Stimulated activated CD4-positive, alpha-beta T cell treated with anti-CD3 and anti-CD28 coated beads, Interleukin-12 subunit alpha, Interleukin-12 subunit beta, amount 100 ng/mL, for 48 hours (primary cell): ENCODE measurements at places on chromosomes 16 and 17.

GRCh38 chr17:68634345-68634876 is 33.2 kb upstream of the FAM20A start:
- DNase-seq: no peak

- no peak for DNase-seq
Observed at GRCh38 chr17:66661411-66662256, 173.3 kb upstream of the CACNG5 start.

- DNase-seq: no peak
Observed at GRCh38 chr17:4487820-4488716, 10.6 kb upstream of the SPNS2 start.

DNA sequence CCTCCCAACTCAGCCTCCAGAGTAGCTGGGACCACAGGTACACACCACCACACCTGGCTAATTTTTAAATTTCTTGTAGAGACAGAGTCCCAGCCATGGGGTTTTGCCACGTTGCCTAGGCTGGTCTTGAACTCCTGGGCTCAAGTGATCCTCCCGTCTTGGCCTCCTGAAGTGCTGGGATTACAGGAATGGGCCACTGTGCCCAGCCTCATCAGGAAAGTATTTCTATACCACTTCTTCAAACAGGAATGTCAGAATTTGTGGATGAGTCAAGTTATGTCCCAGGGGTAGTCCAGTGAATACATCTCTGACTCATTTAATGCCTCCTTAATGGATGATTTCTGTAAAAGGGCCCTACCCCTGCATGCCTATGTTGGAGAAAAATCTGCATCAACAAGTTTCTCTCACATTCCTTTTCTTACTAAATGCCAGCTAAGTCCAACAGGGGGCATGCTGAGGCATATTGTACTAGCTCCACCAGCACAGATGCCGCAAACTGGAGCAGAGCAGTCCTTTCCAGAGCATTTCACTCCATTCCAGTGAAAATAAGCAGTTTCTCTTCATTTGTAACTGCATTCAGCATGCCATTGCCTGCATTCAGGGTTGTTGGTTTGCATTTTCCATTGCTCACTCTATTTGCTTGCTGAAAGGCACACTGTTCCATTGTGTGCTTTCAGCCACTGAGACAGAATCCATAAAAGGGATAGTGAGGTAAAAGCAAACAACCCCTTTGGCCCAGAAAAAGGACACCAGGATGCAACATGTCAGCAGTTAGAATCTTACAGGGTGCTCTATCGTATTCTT is 5.3 kb upstream of the CAVIN1 start:
- no peak for DNase-seq

DNA sequence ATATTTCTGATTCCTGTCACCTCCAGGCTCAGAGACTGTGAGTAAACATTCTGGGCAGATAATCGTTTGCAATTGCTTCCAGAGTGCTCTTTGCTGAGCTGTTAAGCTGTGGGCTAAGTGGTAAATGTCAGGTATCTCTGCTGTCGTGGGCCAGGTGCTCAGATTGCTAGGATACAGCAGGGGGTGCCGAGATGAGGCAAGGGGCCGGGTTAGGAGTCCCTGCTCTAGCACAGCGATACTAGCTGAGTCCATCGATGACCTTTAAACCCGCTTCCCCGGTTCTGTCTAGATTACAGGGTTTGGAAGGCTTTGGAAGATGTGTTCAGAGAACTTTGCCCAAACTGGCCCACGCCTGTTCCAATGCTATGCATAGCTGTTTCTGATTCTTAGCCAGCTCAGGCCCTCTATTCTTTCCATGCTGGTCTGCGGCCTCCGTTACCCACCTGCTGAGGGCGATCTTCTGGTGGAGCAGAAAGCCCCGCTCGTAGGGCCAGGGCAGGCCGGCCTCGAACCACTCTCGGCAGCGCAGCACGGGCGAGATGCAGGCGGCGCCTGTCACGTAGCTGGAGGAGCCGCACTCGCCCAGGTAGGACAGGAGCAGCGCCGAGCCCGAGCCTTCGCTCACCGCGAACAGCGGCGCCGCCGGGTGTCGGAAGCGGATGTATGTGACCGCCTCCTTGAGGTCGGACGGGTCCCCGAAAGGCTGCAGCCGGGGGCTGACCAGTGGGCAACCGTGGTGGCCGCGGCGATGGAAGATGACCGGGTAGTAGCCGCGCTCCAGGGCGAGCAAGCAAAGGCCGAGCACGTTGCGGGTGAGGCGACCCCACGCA is 979 bp downstream of the ABHD15 start:
- DNase-seq: peak; percentile 37

DNA sequence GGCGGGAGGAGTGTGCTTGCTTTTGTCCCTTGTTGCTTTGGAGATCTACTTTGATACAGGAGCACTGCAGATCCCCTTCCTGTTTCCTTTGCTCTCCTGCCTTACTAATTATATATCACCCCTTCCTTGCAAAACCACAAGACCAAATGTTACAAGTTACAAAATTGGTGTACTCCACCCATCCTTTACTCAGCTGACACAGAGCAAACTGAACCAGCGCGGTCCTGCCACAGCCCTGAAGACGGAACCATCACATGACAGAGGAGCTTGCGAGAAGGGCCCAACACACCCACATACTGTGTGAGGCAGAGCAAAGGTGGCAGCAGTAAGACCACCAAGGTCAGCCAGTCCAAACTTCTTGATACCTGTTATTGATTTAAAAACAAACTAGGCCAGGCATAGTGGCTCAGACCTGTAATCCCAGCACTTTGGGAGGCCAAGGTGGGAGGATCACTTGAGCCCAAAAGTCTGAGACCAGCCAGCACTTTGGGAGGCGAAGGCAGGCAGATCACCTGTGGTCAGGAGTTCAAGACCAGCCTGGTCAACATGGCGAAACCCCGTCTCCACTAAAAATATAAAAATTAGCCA is 33.2 kb downstream of the CYTH1 start:
- peak; percentile 58 for DNase-seq

DNA sequence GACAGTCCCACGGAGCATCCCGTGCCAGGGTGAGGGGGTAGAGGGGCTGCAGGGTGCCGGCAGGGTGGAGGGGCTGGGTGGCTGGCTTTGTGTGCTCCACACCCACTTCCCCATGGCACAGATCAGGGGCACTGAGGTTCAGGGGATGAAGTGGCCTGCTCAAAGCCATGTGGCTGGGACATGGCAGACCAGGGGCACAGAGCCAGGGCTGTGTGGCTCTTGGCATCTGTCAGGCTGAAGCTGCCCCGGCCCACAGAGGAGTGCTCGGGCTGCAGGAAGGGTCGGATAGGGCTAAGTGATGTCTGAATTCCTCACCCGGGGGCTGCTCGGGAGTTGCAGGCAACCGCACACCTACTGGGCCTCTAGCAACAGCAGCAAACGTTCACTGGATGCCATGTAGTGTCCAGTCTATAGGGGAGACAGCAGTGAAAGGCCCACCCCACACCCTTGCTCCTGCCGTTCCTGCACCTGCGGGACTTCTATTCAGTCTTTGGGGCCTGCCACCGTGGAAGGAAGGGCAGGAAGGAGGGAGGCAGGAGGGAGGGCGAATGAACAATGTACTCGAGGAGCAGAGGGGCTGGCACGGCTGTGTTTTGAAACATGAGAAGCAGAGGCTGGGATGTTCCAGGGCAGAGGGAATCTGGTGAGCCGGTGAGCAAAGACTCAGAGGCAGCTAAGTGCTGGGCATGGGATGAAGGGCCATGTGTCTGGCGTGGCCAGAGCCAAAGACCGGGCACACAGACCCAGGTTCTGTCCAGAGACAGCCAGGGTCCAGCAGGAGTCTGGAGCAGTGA is 15.1 kb downstream of the SLC5A10 start:
- DNase-seq: no peak

DNA sequence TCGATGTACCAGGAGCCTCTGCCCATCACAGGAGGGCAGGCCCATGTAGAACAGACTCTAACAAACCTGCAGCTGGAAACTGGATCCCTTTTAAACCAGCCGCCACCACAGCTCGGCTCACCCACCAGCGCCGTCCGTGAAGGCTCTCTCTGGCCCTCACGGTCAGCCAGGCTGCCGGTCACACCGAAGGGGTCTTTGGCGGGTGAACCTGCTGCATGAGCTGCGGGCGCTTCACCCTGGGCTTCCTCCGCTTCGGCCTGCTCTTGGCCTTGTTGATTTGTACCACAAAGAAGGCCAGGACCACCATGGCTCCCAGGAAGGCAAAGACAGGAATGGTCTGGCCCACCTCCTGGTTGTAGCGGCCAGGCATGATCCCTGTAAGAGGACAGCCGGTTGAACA is 11.7 kb upstream of the SLC38A8 start:
- DNase-seq: no peak

DNA sequence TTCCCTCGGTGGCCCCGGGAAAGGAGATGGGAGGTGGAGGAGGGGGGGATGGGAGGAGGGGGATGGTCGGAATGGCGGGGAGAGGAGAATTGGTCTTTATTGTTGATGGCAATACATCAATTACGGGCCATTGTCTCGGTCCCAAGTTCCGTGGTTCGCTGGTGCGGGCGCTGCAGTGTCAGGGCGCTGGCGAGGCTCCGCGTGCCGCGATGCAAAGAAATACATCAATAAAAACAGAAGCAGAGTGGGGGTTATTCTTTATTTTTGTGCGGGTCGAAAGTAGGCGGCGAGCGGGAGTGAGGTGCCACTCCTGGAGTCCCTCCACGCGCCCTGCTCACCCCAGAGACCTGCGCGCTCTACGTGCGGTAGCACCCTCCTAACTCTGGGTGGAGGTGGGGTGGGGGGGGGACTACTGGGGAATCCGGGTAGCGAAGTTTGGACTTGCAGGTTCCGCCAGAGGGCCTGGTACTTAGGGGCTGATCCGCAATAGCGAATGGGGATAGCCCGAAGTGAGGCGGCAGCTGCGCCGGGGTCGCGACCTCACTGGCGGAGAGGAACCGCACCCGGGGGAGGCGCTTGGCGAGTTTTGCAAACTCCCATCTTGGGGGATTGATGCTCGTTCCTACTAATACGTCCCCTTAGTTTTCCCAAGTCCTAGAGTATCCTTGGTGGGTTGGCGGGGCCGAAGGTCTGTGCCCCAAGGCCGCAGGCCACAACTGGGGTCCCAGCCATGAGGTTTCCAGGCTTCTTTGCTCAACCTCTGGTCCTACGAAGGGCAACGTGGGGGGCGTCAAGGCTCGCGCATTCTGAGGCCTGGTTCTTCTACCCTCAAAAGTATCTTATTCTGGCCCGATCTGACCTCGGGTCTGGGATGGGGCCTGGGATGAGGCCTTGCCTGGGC is 3.5 kb upstream of the SALL1 start:
- no peak for DNase-seq

DNA sequence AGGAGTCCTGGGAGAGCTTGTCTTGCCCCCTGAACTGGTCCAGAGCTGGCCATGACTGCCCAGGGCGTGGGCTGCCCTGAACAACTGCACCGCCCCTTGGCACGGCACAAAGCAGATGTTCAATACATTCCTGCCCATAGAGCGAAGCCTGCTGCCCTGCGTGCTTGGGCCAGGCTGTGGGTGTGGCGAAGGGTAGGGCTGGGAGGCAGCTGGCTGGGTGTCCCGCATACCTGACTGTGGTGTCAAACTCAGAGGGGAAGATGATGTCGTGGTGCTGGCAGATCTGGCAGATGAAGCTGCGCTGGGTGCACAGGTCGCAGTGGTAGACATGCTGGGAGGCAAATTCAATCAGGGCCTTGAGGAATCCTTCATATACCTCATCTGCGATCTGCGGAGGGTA is 124.2 kb upstream of the SMURF2 start:
- DNase-seq: no peak

DNA sequence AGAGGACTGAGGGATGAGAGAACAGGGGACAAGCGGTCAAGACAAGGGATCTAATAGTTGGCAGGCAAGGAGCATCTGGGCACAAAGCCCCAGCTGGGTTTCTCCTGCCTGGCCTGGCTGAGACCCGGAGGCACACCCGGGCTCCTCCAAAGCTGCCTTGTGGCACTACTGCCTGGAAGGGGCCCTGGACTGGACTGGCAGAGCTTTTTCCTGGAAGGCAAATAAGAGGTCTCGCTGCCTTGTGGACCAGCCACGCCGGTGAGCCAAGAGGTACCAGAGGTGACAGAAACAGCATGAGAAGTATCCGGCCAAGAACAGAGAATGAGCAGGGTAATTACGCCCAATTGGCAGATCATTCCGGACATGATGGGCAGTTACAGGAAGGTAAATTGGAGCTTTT is 64.6 kb downstream of the GTF3C1 start:
- no peak for DNase-seq

- DNase-seq: no peak
Observed at GRCh38 chr17:21010705-21011596, 31.9 kb downstream of the USP22 start.

- no peak for DNase-seq
Observed at GRCh38 chr16:25034911-25035310, 19.7 kb upstream of the ARHGAP17 start.

DNA sequence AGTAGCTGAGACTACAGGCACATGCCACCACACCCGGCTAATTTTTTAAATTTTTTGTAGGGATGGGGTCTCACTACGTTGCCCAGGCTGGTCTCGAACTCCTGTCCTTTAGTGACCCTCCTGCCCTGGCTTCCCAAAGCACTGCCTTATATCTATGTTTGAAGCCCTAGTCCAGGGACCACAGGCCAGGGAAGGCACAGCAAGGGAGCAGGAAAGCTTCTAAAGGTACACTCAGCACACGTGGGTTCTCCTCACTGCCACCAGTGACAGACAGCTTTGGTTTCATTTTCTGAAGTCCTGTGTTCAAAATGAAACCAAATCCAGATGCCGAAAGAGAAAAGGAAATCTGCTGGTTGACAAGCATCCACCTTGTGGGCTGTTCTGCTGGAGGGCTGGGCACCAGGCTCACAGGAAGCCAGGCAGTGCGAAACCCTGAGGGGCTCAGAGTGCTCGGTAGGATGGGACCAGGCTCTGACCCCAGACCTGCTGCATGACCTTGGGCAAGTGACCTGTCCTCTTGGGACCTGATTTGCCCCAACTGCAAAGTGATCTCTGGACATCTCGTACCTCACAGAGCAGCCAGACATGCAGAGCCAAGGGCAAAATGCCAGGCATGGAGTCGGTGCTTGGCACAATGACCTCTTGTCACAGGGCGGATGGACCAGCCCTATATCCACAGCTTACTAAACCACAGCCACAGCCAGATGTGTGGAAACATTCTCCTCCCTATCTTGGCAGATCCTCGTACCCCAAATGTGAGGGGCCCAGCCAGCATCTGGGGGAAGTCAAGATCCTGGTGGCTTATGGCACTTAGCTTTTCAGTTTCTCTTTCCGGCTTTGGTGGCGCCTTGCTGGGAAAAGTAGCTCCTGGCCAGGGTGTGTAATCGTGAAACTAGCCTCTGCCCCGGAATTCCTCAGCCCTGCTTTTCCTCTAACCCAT is 2.8 kb upstream of the SOCS1 start:
- DNase-seq: no peak

- no peak for DNase-seq
Observed at GRCh38 chr17:65388911-65389310, 172.5 kb downstream of the AXIN2 start.
